ENCODE measurements at places on chromosomes 7 and 10. TPM values are rescaled to one million over a fixed set of nuclear protein-coding genes. Genes with fewer than 3 reads are reported as not detected.

DNA sequence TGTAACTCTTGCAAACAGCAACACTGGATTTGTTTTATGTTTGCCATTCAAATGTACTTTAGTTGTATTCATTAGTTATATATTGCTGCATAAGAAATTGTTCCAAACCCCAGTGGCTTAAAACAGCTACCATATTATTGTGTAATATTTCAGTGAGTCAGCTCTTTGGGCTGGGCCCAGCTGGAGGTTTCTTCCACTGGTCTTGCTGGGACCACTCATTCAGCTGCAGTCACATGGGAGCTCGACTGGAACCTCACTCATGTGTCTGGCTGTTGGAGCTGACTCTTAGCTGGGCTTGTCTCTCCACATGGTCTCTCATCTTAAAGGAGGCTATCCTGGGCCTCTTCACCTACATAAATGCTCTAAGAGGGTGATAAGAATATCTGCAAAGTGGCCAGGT is 23.2 kb upstream of the PIP4K2A start:
- no peaks in the 10 kb centered on the region for H3K27me3 ChIP-seq
- H3K4me1 ChIP-seq, result no peaks in the 10 kb centered on the region
- H3K4me3 ChIP-seq, result no peak overlapping the region
- peak; percentile 18 for DNase-seq
- H3K36me3 ChIP-seq, result no peaks in the 10 kb centered on the region
- no peak overlapping the region for H3K27ac ChIP-seq

CHST12 gene
- total RNA-seq, result 5.6 TPM

DNA sequence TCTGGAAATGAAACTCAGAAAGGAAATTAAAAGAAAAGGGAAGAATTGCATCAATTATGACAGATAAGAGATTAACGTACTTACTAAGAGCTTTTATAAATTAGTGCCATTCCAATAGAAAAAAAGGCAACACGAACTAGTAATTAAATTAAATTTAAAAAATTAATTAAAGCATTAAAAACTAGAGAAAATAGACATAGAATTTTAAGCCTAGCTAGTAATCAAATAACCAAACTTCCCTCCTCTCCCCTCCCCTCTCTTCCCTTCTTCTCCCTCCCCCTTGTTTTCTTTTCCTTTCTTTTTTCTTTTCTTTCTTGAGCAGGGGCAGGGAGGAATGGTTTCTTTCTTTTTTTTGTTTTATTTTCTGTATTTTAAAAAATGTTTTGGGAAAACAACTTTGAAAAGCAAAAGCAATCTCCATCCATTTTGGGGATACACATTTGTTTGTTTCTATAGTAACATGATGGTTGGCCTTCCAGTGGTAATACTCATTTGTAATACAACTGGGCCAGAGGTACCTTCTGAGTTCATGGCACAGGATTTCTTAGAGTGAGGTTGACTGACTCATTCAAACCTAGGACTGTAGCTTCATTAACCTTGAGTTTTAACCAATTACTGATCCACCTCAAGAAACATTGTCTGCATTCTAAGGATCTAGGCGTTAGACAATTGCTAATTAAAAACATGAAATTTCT is 132.6 kb downstream of the ST7 start:
- no peak for DNase-seq
- no peaks in the 10 kb centered on the region for H3K27me3 ChIP-seq
- no peaks in the 10 kb centered on the region for H3K36me3 ChIP-seq
- H3K4me1 ChIP-seq, result no peaks in the 10 kb centered on the region
- H3K4me3 ChIP-seq, result no peak overlapping the region
- no peak overlapping the region for H3K27ac ChIP-seq

ATOH7 gene
- not detected for total RNA-seq

TBL2 gene
- total RNA-seq, result 21.5 TPM

DNA sequence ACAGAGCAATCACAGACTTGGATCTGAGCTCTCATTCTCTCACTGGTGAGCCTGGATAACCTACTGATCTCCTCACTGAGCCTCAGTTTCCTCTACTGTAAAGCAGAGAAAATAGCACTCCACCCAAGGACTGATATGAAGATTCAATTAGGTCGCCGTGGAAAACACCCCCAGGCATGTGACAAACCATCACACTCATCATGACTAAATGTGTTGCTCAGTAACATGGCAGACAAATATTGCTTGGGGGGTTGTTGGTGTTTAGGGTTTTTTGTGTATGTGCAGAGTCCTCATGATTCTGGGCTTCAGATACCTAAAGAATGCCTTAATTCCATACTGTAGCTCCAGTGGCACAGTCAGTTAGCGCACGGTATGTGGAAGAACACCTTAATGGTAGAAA is 122.1 kb upstream of the TCF7L2 start:
- no peaks in the 10 kb centered on the region for H3K4me1 ChIP-seq
- H3K27me3 ChIP-seq, result no peaks in the 10 kb centered on the region
- H3K36me3 ChIP-seq, result no peaks in the 10 kb centered on the region
- H3K4me3 ChIP-seq, result no peak overlapping the region

- H3K27me3 ChIP-seq, result no peaks in the 10 kb centered on the region
- no peak overlapping the region for H3K4me3 ChIP-seq
- H3K27ac ChIP-seq, result no peak overlapping the region
- no peaks in the 10 kb centered on the region for H3K4me1 ChIP-seq
Measured at GRCh38 chr7:156475179-156475578, 165.4 kb upstream of the RNF32 start.

DNA sequence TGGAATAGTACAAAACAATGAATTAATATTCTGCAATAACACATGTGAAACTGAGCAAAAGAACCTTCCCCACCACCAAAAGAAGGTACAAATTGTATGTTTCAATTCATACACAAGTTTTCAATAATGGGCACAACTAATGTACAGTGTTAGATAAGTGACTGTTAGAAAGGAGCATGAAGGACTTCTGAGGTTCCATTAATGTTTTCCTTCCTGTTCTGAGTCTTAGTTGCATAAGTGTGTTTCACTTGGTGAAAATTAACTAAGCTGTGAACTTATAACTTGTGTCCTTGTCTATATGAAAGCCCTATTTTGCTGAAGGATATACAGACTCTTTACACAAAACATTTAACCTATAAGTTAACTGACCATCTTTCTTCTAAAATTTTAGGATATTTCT is 8.2 kb downstream of the GSAP start:
- H3K4me1 ChIP-seq, result no peaks in the 10 kb centered on the region
- H3K27ac ChIP-seq, result no peak overlapping the region
- no peak overlapping the region for H3K4me3 ChIP-seq
- DNase-seq, result no peak
- no peaks in the 10 kb centered on the region for H3K27me3 ChIP-seq
- no peaks in the 10 kb centered on the region for H3K36me3 ChIP-seq

PNLIPRP3 gene
- total RNA-seq, result not detected

ANKRD61 gene
- total RNA-seq, result not detected

TBATA gene
- total RNA-seq, result not detected

AHR gene
- total RNA-seq, result 160 TPM

- no peak overlapping the region for H3K27ac ChIP-seq
- no peaks in the 10 kb centered on the region for H3K36me3 ChIP-seq
- peak; percentile 75 for DNase-seq
- peak overlapping the region; percentile 66 for H3K4me3 ChIP-seq
Measured at GRCh38 chr7:63900394-63901203, 98.0 kb upstream of the ZNF722 start.

TBXAS1 gene
- 14.3 TPM for total RNA-seq

- H3K27me3 ChIP-seq, result no peaks in the 10 kb centered on the region
- no peak overlapping the region for H3K27ac ChIP-seq
- no peaks in the 10 kb centered on the region for H3K36me3 ChIP-seq
- DNase-seq, result no peak
- H3K4me3 ChIP-seq, result no peak overlapping the region
- H3K4me1 ChIP-seq, result no peaks in the 10 kb centered on the region
Measured at GRCh38 chr7:461117-461452, 58.6 kb downstream of the PDGFA start.

DNA sequence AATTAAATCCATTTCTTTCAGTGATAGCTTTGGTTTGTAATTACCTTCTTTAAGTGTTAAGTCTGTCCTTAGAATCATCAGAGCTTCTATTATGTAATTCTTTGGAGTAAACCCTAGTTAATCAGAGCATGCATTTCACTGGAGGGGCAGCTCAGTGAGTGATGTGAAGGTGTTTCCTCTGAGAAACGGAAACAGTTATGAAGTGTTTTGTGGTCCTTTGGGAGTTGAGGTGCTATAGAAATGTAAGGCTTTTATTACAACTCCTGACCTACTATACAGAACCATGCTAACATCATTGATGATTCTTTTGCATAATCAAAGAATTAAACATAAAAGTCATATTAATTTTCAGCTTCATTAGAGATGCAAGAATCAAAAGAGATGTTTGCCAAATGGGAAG is 141.5 kb downstream of the EXOC4 start:
- no peak for DNase-seq
- no peaks in the 10 kb centered on the region for H3K27me3 ChIP-seq
- no peak overlapping the region for H3K4me3 ChIP-seq
- no peak overlapping the region for H3K27ac ChIP-seq
- no peaks in the 10 kb centered on the region for H3K36me3 ChIP-seq
- no peaks in the 10 kb centered on the region for H3K4me1 ChIP-seq

PLAU gene
- total RNA-seq, result 5.9 TPM

GRCh38 chr10:28396331-28396730 is 93.5 kb upstream of the MPP7 start:
- H3K4me1 ChIP-seq, result no peaks in the 10 kb centered on the region
- no peaks in the 10 kb centered on the region for H3K27me3 ChIP-seq
- H3K27ac ChIP-seq, result no peak overlapping the region
- DNase-seq, result no peak
- H3K36me3 ChIP-seq, result no peaks in the 10 kb centered on the region
- H3K4me3 ChIP-seq, result no peak overlapping the region

GRCh38 chr7:47402941-47403866 is 178.7 kb downstream of the TNS3 start:
- no peak overlapping the region for H3K4me3 ChIP-seq
- no peaks in the 10 kb centered on the region for H3K36me3 ChIP-seq
- peaks cover 18% of the 10 kb centered on the region for H3K4me1 ChIP-seq
- H3K27me3 ChIP-seq, result no peaks in the 10 kb centered on the region
- peak; percentile 59 for DNase-seq
- peak overlapping the region; percentile 82 for H3K27ac ChIP-seq

DNA sequence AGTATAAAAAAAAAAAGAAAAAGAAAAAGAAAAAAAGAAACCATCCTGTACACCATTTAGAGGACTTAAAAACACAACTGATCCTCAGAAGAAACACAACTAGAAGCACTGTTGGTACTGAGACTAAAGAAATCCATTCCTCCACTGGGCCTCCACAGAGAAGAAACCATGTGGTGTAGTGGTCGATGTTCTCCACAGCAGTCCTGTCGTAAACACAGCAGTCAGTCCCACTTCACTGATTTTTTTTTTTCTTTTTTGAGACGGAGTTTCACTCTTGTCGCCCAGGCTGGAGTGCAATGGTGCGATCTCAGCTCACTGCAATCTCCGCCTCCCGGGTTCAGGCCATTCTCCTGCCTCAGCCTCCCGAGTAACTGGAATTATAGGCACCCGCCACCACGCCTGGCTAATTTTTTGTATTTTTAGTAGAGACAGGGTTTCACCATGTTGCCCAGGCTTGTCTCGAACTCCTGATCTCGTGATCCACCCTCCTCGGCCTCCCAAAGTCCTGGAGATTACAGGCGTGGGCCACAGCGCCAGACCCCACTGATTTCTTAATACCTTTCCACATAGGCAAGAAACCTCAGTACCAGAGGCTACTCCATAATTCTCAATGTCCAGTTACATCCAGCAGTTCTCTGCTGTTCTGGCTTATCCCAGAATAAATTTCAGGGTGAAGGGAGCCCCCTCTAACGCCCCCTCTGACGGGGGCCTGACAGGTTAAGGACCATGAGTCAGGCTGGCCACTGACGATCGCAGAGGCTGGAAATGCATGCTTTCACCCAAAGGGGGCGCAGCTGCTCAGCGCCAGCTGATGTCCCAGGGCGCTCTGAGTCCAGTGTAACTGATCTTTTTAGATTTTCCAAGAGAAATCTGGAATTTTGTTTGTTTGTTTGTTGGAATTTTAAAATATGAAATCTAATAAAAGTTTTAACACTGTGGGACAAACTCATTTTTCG is 24.8 kb upstream of the FFAR4 start:
- H3K36me3 ChIP-seq, result no peaks in the 10 kb centered on the region
- H3K4me1 ChIP-seq, result no peaks in the 10 kb centered on the region
- no peak overlapping the region for H3K27ac ChIP-seq
- H3K27me3 ChIP-seq, result no peaks in the 10 kb centered on the region

EBF3 gene
- 0.77 TPM for total RNA-seq

DNA sequence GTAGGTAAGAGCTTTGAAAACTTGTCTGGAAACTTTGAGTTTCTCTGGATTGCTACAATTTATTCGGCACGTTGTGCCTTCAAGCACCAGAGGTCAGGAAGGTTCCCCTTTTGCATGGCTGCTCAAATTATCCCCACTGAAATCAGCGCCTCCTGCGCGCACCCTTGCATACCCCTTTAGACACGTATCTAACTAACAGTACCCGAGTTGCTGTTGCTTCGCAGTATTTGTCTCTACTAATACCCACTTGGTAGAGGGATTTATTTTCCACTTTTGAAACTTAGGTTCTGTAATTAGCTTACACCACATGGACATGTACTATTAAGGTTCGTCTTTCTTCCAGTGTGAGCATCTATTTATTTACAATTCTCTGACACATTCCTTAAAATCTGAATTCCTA is 1.6 kb downstream of the MEOX2 start:
- H3K36me3 ChIP-seq, result no peaks in the 10 kb centered on the region
- peaks cover 31% of the 10 kb centered on the region for H3K27me3 ChIP-seq
- H3K4me3 ChIP-seq, result peak overlapping the region; percentile 45
- peak overlapping the region; percentile 85 for H3K27ac ChIP-seq
- H3K4me1 ChIP-seq, result no peaks in the 10 kb centered on the region

- no peak overlapping the region for H3K27ac ChIP-seq
- DNase-seq, result no peak
- no peaks in the 10 kb centered on the region for H3K4me1 ChIP-seq
- H3K27me3 ChIP-seq, result no peaks in the 10 kb centered on the region
- no peak overlapping the region for H3K4me3 ChIP-seq
Measured at GRCh38 chr7:105297985-105298384, 90.7 kb downstream of the SRPK2 start.

All from uterus (tissue), 4 donors.